Endothelial cell (in vitro differentiated cells): ENCODE measurements at places on chromosomes 3 and 15.
A peak's percentile ranks its signal among the peaks of the same experiment; 100 is the strongest.

DNA sequence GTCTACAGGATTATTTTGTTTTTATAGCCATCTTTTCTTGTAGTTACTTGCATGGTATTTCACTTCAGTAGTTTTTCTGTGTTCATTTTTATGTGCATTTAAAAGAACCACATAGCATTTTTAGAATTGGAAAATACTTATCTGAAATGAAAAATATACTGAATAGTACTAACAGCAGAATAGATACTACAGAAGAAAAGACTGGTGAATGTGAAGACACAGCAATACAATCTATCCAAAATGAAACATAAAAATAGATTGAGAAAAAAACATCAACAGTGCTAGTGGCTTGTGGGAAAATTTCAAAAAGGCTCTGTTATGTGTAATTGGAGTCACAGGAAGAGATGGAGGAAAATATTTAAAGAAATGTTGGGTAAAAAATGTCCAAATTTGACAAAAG is 12.7 kb upstream of the DIPK2A start:
- no peak for DNase-seq

DNA sequence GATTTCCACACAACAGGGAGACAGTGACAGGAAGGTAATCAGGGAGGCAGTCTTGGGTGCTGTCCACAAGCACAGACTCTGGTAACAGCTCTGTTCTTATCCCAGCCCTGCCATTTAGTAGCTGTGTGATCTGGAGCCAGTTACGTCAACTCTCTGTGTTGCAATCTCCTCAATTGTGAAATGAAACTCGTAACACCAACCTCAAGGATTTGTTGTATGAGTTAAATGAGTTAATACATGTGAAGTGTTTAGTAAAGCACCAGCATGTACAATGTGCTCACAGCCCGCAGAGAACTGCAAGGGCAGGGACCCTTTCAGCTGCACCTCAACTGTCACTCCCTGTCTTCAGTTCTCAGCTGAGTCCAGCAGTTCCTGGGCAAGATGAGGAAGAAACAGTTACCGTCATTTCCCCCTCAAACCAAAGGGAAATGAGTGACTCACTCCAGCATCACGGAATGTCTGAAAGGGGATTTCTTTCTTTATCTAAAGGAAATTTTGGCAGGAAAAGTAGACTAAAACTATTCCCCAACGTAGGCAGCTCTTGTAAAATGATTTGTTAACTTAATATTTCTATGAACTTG is 39.9 kb upstream of the MB21D2 start:
- DNase-seq = no peak

GRCh38 chr3:44865272-44866035 is 3.7 kb downstream of the TMEM42 start:
- no peak for DNase-seq

- no peak for DNase-seq
These were observed 44.4 kb downstream of the BTD start for GRCh38 chr3:15645740-15646501.

DNA sequence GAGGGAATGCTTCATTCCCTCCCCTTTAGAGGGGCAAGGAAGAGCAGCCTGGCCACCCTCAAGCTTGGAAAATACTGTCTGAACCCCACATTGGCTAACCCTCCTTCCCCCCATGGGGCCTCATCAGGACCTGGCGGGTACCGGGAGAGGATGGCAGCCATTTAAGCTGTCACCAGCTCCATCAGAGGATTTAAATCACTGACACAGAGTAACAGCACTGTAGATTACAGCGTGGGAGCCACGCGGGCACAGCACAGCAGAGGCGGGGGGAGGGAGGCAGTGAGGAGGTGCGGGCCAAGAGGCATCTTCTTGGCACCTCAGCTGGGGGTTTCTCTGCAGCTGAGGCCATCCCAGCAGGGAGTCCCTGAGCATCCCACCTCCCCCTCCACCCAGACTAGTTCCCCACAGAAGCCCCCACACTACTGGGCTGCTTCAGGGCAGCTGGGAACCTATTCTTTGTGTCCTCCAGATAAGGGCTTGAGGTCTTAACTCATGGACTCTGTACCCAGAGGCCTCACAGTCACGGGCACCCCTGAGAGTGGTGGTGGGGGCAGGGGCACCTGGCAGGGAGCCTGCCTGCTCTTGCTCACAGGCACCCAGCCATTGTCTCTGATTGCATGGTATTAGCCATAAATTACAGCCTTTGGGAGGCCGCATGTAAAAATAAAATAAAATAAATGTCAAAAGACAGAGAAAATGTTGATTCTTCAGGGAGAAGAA is 21.9 kb upstream of the CACNA2D2 start:
- DNase-seq = no peak

- DNase-seq = no peak
These were observed 18.6 kb upstream of the FSTL1 start for GRCh38 chr3:120469440-120469839.

DNA sequence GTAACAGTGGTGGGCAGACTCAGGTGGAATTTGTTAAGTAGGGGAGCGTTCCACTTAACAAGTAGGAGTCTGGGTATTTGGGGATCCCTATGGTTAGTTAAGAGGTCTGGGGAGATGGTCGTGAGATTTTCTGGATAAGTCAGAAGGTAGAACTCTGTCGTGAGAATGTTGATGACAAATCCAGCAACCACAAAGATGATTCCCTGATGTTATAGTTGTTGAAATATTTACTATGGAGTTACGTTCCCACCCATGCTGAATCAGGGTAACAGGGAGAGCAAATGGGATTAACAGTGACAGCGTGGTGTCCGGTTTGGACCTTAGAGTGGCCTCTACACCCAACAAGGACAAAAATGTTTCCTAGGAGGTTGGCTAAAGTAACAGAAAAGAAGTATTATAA is 110.8 kb downstream of the MFSD1 start:
- DNase-seq = no peak

GRCh38 chr3:12120374-12121140 is 38.2 kb downstream of the TIMP4 start:
- no peak for DNase-seq

- no peak for DNase-seq
These were observed 22.4 kb upstream of the SMAD6 start for GRCh38 chr15:66679657-66680108.

- DNase-seq = peak; percentile 43
These were observed 660 bp downstream of the NECTIN3 start for GRCh38 chr3:111072031-111072921.

DNA sequence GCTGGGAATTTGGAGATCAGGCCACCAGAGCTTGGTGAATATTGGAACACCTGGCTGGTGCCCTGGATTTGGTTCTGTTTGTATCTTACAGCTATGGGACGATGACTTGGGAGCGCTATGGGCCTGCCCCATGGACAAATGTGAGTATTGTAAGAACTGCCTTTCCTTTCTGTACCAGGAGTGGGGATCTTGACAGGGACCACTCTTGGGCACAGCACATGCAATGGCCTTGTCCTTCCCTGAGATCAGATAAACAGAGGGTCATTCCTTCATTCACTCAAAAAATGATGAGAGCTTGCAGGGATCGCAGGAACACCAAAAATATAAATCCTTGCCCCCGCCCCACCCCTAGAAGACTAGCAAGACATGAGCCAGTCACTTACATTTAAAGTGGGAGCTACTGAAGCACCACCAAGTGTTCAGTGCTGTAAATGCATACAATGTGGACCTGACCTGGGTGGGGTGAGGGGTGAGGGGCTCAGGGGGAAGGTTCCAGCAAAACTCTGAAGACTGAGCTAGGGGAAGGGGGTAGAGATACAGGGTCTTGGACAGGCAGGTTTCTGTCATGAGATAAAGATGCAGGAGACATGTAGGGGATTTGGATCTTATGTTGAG is 2.7 kb upstream of the CRELD1 start:
- no peak for DNase-seq

GRCh38 chr3:127646501-127647046 is 17.6 kb downstream of the PODXL2 start:
- DNase-seq = no peak

- DNase-seq = no peak
These were observed 141.4 kb downstream of the VPS8 start for GRCh38 chr3:184953401-184953800.

GRCh38 chr3:46022909-46023785 is 4.1 kb downstream of the XCR1 start:
- DNase-seq = no peak

GRCh38 chr3:164537485-164537884 is 540.8 kb downstream of the SI start:
- DNase-seq = no peak

- no peak for DNase-seq
These were observed 40.5 kb downstream of the ARMC8 start for GRCh38 chr3:138227650-138228049.

DNA sequence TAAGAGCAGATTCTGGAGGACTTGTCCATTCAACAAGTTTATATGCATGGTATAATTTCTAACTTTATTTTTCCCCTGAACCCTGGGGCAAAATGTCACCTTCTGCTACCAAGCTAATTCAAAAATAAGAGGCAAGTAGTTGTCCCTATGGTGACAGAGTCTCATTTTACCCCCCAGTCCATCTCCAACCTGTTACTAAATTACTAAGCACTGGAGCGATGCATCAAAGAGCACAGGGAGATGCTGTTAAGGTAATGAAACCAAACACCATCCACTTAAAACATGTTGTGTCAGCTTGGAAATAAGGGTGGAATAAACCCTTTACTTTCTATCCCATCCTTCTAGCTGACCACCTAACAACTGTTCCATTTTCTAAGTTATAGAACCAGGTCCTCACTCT is 417.4 kb upstream of the ATP11B start:
- no peak for DNase-seq

- DNase-seq = no peak
These were observed 311.7 kb upstream of the ZNF717 start for GRCh38 chr3:76096836-76097588.

DNA sequence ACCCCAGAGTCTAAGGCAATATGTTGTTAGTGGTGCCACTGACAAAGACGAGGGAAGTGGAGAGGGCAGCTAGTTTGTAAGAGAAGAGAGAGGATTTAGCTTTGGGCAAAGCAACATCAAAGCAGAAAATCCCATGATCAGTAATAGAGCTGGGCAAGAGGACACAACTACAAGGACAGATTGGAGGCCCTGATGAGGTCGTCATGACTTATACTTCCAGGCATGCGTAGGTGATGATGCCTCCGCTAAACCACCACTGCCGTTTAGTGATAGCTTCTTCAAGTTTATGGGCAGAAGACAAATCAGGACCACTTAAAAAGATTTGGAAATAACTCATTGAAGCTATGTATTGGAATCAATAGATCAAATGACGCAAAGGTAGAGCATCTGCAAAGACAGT is 2.6 kb downstream of the HRG start:
- no peak for DNase-seq

- no peak for DNase-seq
These were observed 77.3 kb downstream of the HMG20A start for GRCh38 chr15:77497942-77498361.

DNA sequence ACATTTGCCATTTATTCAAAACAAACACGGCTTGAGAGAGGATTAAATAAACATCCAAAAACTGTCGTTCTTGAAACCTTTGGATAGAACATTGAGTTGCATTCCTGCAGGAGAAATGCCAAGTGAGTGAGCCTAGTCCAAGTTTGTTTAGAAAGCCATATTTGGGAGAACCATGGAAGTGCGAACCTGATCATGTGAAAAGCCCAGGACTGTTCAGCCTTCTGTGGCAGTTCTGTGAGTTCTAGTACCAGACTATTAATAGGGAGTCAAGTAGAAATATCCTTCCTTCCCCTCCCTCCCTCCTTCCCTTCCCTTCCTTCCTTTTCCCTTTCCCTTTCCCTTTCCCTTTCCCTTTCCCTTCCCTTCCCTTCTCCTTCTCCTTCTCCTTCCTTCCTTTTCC is 470.4 kb downstream of the LPP start:
- no peak for DNase-seq
